ENCODE measurements at places on chromosomes 2 and 18. TPM values are rescaled to one million over a fixed set of nuclear protein-coding genes. Genes with fewer than 3 reads are reported as not detected.

The TOGARAM2 gene
- total RNA-seq = not detected

The C2orf80 gene
- total RNA-seq = not detected

The MEP1B gene
- total RNA-seq = not detected

The FEV gene
- not detected for total RNA-seq

The NOSTRIN gene
- total RNA-seq = 0.42 TPM

The CCDC138 gene
- 6.3 TPM for total RNA-seq

The THUMPD2 gene
- 9.1 TPM for total RNA-seq

The LBX2 gene
- 0.56 TPM for total RNA-seq

The ERICH2 gene
- total RNA-seq = 0.60 TPM

The TRAPPC8 gene
- total RNA-seq = 17.6 TPM

The NRBP1 gene
- 83.3 TPM for total RNA-seq

The DNAH6 gene
- 0.05 TPM for total RNA-seq

The ABCG8 gene
- total RNA-seq = not detected

The SLC8A1 gene
- total RNA-seq = 1.1 TPM

The UGT1A4 gene
- total RNA-seq = 0.33 TPM

The HOXD13 gene
- total RNA-seq = not detected

The IL36B gene
- total RNA-seq = not detected

The NOP58 gene
- total RNA-seq = 56.9 TPM

The ANKRD62 gene
- not detected for total RNA-seq

The WNT10A gene
- total RNA-seq = 16.2 TPM

The MC4R gene
- total RNA-seq = not detected

The NT5C1B gene
- total RNA-seq = not detected

The CIAO1 gene
- 119 TPM for total RNA-seq

The SLC30A3 gene
- total RNA-seq = not detected

The ZNF396 gene
- 0.19 TPM for total RNA-seq

The FAM117B gene
- 5.3 TPM for total RNA-seq

The TEKT4 gene
- total RNA-seq = not detected

The DPY30 gene
- total RNA-seq = 97.3 TPM

The PRKAG3 gene
- total RNA-seq = not detected

The PPM1G gene
- 114 TPM for total RNA-seq

The TUBA3E gene
- total RNA-seq = not detected

The FN1 gene
- 679 TPM for total RNA-seq

The TAF4B gene
- 3.8 TPM for total RNA-seq

The MRPL53 gene
- 74.0 TPM for total RNA-seq

The CREG2 gene
- 3.9 TPM for total RNA-seq

The M1AP gene
- 0.56 TPM for total RNA-seq

The RNF144A gene
- total RNA-seq = 0.99 TPM

The C1QL2 gene
- not detected for total RNA-seq

The LOXL3 gene
- total RNA-seq = 0.56 TPM

The TANC1 gene
- total RNA-seq = 34.1 TPM

The TWIST2 gene
- 14.7 TPM for total RNA-seq

The SCN7A gene
- not detected for total RNA-seq

The ACMSD gene
- total RNA-seq = 0.46 TPM

All from airway epithelial cell (primary cell).